ENCODE measurements at places on chromosomes 12 and 14.

- DNase-seq, result no peak
These were observed 74.1 kb upstream of the KRAS start for GRCh38 chr12:25324861-25325260.

DNA sequence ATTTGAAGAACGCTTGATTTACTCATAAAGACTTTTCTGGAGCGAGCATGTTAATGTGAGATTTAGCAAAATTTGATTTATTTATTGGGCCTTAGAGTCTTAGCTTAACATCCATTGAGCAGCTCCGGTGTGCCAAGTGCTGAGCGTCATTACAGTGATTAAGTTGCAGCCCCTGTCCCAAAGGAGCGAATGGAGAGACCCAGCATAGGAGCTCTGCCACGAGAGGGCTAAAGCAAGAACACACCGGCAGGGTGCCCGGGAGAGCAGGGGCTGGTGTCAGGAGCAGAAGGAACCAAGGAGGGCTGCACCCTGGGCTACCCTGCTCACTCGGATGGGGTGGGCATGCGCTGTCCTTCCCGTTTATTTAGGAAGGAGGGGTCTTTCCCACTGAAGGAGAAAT, 50.6 kb downstream of the PPP2R5C start:
- peak; percentile 25 for DNase-seq

- DNase-seq, result no peak
These were observed 27.9 kb downstream of the PCNX1 start for GRCh38 chr14:70935135-70935534.

DNA sequence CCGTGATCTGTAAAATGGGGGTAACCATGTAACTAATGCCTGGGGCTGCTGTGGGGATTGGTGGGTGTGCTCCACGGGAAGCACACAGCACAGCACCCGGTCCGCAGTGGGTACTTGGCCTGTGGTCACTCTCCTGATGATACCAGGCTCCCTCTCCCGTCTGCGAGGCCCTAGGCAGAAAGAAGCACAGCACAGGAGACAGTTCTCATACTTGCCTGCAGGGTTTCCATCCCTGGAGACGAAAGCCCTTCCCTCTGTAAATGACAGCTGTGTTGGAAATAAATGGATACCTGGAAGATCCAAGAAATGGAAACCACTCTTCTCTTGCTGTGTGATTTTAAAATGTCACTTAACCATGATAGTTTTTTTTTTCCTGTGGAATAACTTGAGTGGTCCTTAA, 7.9 kb upstream of the PRMT8 start:
- DNase-seq, result no peak

GRCh38 chr12:46675736-46676135, 150.1 kb downstream of the SLC38A4 start:
- no peak for DNase-seq

DNA sequence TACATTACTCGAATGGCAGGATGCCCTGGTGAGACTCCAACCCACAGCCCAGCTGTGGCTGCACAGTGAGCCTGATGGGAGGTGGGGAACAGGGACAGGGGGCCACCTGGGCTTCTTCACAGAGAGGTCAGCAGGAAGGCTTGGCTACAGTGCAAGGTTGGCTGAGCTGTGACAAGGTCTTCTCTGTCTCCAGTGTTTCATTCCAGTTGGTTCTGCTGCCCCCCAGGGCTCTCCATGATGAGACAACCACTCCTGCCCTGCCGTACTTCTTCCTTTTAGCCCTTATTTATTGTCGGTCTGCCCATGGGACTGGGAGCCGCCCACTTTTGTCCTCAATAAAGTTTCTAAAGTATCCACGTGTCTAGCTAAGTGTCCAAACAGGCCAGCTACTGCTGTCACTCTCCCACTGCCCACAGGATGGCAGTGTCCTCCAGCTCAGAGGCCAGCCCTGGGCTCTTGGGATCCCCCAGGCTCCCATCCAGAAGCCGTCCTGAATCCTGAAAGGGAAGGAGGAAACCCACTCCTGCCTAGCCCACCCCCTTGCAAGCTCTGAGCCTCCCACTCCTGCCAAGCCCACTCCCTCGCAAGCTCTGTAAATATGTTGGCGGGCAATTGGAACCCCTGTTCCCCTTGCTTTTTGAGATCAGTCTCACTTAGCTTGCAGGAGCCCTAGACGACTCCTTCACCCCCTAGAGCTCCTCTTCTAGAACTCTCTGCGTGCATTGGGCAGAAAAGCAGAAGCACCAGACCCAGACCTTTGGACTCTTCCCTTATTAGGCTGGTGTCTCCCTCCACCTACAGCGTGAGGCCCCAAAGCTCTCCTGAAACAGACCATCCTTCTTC, 5.4 kb downstream of the C1QL4 start:
- no peak for DNase-seq

- no peak for DNase-seq
These were observed 64.1 kb downstream of the PRICKLE1 start for GRCh38 chr12:42525444-42525843.

DNA sequence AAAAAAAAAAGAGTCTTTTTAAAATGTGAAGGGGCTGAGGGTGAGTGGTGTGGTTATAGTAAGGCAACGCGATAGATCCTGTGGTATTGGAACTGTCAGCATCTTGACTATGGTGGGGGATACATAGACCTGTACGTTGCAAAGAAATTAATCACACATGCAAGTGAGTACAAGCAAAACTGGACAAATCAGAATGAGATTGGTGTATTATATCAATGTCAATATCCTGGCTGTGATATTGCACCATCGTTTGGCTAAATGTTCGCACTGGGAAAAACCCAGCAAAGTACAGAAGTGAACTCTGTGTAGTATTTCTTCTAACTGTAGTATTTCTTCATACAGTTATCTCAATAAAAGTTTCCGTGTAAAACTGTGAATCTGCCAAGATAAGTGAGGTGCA, 67.9 kb downstream of the GCH1 start:
- no peak for DNase-seq

DNA sequence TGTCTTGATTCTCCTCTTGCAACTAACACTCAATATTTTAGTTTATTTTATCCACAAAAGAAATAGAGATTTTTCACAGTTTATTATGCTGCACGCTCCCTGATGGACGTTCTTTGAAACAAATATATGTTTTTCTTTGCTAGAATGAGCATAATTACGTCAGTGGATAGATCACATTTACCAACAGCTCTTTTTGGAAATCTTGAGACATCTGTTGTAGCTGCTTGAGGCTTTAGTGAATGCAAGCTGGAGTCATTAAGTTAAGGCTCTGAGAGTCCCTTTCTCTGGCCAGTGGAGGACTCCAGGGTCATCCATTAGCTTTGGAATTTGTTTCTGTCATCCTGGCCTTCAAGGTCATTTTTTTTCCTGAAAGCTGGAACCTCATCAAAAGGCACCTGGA, 405.6 kb upstream of the TMEM132C start:
- DNase-seq, result no peak

- DNase-seq, result no peak
These were observed 37.0 kb downstream of the BTG1 start for GRCh38 chr12:92108651-92109050.

- DNase-seq, result no peak
These were observed 278.3 kb downstream of the NRXN3 start for GRCh38 chr14:78448164-78449094.

DNA sequence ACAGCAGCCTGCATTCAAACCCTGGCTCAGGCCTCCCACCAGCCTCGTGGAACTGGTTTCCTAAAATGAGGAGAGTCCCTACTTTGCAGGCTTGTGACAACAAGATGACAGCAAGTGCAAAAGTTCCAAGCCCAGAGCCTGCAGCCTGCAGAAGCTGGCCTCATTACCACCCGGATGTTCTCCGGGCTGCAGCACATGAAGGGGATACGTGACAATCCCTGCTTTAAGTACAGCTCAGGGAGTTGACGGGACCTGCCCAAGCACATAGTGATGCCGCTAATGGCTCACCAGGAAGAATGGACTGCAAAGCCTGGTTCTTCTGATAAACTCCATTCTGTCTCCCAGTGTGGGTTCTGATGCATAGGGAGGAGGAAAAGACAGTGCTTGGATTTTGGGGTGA, 15.0 kb downstream of the SSH1 start:
- DNase-seq, result no peak
